Activated T-cell treated with anti-CD3 and anti-CD28 coated beads, Interleukin-2, amount 50 U/mL, for 4 hours (primary cell): ENCODE measurements at places on chromosomes 2 and 18.

GRCh38 chr2:46939626-46940359, 24.2 kb upstream of the MCFD2 start:
- no peak for DNase-seq

- DNase-seq: no peak
These were observed 112.0 kb downstream of the CYP26B1 start for GRCh38 chr2:72035518-72036172.

GRCh38 chr2:188576651-188577050, 285.0 kb downstream of the GULP1 start:
- DNase-seq: no peak

- DNase-seq: no peak
These were observed 122.3 kb downstream of the NEDD4L start for GRCh38 chr18:58166278-58166844.

DNA sequence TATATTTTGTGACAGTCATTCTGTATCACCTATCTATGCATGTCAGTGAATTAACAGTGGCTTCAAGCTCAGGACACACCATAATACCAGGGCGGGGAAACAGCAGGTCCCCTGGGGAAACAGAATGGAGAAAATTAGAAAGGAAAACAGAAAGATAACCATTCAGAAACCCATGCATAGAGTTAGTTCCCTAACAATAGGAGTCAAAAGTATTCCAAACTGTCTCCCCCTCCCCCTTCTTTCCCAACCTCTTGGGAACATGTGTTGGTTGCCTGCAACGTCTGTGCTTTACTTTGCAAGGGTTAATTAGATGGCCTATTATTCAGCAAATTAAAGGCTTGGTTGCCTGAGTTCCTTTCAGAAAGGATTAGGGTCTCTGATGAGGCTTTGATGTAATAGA, 176.4 kb downstream of the MYO3B start:
- no peak for DNase-seq

DNA sequence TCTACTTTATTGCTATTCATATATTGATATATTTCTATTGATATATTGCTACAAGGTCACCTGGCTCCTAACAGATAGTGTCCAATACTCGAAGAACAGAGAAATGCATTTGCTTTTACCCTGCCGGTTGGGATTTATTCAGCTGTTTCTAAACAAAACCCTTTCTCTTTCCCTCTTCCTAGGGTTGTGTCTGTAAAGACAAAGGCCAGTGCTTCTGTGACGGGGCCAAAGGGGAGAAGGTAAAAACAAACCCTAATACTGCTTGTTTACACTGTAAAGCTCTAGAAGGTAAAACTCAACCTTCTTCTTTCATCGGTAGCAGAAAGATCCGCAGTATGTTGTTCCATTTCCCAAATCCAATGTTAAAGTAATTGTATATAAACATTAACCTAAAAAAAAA, 73.4 kb downstream of the COL4A3 start:
- DNase-seq: no peak

- DNase-seq: peak; percentile 4
These were observed 77.2 kb upstream of the OTOS start for GRCh38 chr2:240217431-240218301.

DNA sequence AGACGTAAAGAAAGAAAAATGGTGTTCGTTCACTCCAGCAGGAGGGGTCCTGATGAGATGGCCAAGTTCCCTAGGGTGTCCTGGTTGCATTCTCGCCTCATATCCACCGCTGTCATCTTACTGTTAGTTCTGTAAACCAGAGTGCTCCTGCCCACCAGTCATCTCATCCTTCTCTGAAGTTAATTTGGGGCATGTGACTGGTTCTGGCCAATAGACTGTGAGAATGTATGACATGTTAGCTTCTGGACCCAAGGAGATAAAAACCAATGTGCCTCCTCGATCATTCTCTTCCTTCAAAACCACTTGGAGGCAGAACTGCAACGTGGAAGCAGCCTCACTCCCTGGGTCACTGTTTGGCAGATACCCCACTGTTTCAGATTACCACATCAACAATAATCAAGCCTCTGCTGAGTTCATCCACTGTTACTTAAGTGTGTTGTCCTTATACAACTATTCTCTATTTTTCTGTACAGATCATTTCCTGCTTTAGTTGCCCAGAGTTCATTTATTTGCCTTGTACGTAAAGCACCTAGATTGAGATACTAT, 759.1 kb downstream of the TSN start:
- no peak for DNase-seq

- no peak for DNase-seq
These were observed 19.4 kb downstream of the TOGARAM2 start for GRCh38 chr2:29000481-29000880.

- no peak for DNase-seq
These were observed 73.9 kb downstream of the LBH start for GRCh38 chr2:30305235-30305634.

- no peak for DNase-seq
These were observed 57.1 kb downstream of the SLC16A14 start for GRCh38 chr2:230011617-230012016.

GRCh38 chr2:10900216-10901109, 11.3 kb upstream of the KCNF1 start:
- no peak for DNase-seq

DNA sequence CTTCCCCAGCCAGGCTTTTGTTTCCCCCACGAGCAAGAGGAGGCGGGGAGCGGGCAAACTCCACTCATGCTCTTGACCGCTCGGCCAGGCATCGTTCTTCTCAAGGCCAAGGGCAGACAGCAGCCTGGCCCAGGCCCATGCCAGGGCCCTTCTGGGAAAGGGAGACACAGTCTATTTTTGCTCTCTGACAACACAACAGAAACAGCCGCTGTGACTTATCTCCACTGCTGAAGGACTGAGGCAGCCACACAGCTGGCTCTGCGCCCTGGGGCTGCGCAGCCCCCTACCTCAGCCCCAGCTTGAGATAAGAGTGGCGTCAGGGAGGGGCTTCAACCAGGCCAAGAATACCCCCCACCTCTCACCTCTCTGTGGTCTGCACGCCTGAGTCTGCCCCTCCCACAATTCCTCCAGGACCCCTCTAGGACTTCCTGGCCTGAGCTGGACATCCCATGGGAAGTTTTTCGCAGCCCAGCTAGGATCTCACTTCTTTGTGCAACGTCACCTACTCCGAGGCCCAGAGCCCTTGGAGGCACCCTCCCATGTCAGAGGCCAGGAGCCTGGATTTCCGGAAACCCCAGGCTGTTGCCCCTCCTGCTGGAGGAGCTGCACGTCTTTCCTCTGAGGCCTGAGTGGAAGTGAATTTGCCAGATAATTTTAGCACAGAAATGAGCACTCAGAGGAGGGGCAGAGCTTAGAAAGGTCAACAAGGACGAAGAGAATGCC, 118.9 kb upstream of the OTOS start:
- DNase-seq: no peak

DNA sequence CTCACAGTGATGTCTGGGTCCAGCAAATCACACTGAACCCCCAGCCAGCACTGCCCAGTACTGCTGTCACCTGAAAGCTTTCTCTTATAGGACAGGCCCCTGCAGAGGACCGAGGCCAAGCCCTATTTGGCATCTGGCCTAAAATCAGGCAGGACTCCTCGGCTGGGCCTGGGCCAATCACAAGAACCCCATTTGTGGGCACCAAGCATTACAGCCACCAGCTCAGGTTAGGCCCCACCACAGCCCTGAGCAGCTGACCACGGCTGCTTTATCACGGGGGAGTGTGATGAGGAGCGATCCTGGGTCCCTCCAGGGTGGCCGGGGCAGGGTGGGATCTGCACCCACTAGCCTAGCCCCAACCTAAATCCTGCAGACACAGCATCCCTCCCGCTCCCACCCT, 8.2 kb downstream of the BIN1 start:
- no peak for DNase-seq

- DNase-seq: no peak
These were observed 463.7 kb downstream of the CDH2 start for GRCh38 chr18:27713037-27713737.

- DNase-seq: no peak
These were observed 126.7 kb downstream of the STK39 start for GRCh38 chr2:168120730-168121129.

DNA sequence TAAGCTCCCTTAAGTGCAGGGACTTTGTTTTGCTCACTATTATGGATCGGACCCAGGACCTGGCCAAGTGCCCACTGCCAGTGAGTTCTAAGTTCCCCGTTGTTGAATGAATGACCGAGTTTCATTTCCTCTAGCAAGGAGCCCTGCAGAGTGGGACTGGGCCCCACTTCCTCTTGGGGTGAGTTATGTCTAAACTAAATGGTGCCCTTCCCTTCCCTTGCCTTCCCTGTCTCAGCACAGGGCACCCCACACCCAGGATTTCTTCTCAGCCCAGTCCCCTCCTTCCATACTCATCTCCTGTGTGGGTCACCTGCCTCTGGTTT, 195.3 kb upstream of the HS6ST1 start:
- no peak for DNase-seq

GRCh38 chr2:77479395-77479794, 42.8 kb downstream of the LRRTM4 start:
- no peak for DNase-seq

DNA sequence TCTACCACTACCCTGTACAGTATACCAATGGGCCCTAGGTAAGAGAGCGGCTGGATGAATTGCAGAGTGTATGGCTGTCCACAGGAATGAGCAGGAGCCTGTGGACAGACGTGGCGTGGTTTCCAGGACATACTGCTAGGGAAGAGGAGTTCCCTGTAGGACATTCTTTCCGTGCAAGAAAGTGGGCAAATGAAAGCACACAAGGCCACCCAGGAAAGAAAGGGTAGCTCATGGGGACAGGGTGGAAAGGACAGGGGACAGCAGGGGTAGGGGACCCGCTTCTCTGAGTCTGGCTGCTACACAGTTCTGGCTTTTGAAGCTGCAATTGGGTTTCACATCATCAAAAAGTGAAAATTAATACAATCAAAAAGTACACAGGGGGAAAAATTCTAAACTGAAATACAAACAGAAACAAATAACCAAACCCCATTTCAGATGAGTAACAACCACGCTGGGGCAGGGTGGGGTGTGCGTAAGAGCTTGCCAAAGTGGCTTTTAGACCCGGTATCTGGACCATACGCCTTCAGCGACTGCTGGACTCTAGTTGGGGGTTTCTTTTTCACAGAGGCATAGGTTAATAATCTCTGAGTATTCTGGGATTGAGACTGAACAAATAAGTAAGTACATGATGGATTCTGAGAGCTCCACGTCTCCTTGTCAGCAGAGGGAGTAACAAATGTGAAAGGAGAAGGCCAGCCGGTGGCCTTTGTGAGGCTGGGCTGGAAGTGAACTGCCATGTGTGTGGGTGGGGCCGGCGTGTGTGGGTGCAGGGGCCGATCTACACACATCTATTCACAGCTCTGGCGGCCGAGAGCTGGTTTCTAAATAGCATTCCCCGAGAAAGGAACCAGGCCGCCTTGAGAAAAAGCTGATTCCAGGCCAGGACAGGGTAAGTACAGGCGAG, 84.0 kb downstream of the HDAC4 start:
- DNase-seq: no peak

- no peak for DNase-seq
These were observed 83.9 kb downstream of the RPE start for GRCh38 chr2:210086292-210086691.

DNA sequence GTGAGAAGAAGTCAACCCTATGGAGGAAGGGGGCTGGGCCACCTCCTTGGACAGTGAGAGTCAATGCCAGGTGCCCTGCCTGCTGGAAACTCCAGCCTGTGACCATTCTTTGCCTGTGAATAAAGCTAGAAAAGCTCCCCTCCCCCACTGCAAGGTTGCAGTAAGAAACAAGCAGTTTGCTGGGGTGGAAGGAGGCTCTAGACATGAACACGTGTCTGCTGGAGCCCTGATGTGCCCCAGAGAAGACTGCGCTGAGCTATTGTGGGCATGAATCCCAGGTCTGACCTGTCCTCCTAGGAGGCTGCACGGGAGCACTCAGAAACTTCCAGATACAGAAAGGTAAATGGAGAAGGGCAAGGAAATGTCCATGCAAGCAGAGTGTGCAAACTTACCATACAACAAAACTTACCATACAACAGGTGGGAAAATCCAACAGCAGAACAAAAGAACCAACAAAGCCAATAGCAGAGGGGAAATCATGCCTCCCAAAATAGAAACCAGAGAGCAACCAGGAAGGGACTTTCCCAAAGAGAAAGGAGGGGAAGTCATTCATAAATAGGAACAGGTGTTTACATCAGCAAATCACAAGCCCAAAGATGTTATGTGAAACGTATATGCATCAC, 278.7 kb downstream of the BCL2 start:
- DNase-seq: no peak

DNA sequence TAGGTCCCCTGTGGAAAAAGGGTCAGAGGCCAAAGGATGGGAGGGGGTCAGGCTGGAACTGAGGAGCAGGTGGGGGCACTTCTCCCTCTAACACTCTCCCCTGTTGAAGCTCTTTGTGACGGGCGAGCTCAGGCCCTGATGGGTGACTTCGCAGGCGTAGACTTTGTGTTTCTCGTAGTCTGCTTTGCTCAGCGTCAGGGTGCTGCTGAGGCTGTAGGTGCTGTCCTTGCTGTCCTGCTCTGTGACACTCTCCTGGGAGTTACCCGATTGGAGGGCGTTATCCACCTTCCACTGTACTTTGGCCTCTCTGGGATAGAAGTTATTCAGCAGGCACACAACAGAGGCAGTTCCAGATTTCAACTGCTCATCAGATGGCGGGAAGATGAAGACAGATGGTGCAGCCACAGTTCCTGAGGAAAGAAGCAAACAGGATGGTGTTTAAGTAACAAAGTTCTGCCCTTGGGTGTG, 165.8 kb downstream of the RPIA start:
- no peak for DNase-seq

DNA sequence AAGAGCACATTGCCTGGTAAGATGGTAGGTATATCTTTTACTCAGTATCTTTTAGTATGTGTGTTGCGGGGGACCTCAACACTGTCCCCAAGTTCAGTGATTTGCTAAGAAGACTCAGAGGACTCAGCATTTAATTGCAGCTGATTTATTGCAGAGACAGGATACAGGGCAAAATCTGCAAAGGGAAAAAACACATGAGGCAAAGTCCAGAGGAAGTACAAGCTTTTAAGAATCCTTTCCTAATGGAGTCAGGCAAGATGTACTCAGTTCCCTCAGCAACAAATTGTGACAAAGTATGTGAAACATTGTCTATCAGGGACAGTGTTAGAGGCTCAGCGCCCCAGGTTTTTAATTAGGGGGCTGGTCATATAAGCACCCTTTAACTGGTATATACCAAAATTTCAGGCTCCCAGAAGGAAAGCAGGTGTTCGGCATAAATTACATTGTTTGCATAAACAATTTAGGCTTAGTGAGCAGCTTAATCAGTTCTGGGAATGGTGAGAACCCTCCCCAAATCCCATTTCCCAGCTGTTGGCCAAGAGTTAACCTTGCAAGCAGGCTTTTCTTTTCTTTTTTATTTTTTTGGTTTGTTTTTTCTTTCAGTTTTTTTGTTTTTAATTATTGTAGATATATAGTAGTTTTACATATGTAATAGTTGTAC, 41.7 kb downstream of the RAB3GAP1 start:
- no peak for DNase-seq

DNA sequence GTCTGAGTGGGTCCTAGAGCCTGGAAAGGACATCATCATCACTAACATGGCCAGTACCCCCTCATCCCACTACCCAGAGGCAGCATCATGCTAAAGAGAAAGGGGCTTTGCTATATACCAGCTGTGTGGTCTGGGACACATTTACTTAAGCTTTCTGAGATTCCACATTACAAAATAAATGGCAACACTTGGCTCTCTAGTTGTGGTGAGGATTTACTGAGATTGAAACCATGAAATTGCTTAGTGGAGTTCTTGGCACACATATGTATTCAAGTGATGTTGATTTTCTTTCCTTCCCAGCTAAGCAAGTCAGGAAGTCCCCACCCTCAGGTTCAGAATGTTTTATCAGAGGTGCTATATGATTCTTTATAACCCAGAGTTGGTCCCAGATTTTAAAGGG, 362.0 kb downstream of the CLIP4 start:
- no peak for DNase-seq

- DNase-seq: no peak
These were observed 104.5 kb downstream of the EPHA4 start for GRCh38 chr2:221467610-221468009.
